Stimulated activated CD4-positive, alpha-beta T cell treated with anti-CD3 and anti-CD28 coated beads, Interleukin-15, amount 100 ng/mL, for 48 hours (primary cell): ENCODE measurements at places on chromosomes 7 and 10.

DNA sequence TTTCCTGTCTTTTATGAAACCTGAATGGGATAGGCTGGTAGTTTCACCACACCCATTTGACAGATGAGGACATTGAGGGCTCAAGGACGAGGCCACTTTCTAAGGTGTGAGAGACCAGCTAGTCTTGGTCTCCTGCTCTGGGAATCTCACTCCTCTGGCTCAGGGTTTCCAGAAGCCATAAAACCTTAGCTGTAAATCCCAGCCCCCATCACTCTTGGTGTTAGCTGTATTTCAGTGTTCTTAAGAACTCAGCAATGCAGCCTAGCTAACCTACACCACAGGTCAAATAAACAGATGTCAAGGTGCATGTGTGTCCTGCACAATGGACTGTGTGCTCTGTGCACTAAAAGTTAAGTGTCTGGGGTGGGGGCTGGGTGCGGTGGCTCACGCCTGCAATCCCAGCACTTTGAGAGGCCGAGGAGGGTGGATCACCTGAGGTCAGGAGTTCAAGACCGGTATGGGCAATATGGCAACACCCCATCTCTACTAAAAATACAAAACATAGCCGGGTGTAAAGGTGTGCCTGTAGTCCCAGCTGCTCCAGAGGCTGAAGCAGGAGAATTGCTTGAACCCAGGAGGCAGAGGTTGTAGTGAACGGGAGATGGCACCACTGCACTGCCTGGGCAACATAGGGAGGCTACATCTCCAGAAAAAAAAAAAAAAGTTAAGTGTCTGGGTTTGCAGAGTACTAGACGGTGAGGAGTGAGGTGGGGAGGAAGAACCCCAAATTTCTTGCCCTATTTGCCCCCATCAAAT, 567 bp upstream of the EPO start:
- DNase-seq = no peak

DNA sequence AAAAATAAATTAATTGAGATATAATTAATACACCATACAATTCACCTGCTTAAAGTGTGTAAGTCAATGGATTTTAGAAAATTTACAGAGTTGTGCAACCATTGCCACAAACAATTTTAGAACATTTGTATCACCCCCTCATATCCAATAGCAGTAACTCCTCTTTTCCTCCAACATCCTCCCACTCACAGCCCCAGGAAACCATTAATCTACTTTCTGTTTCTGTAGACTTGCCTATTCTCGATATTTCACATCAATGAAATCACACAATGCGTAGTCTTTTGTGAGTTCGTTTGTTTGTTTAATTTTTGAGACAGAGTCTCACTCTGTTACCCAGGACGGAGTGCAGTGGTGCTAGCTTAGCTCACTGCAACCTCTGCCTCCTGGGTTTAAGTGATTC, 13.7 kb upstream of the HERC4 start:
- DNase-seq = no peak

- no peak for DNase-seq
Observed at GRCh38 chr7:3960050-3960763, 659.2 kb downstream of the SDK1 start.

DNA sequence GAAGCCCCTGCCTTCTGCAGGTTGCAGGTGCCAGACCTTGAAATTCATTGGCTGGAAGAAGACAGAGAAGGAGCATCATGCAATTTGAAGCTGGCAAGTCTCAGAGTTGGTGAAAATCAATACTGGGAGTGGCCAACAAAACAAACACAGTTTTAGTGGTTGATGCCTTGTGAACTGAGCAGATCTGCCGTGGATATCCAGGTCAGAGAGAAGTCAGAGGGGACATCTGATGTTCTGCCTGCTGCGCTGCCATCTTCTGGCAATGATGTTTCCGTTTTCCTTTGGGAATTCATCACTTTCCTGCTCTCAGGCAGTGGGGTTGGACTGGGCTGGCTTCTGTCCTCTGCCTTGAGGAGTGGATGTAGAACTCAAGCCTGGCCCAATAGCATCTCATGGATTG, 132.0 kb downstream of the RPS24 start:
- DNase-seq = no peak

GRCh38 chr7:42269161-42269560, 32.2 kb upstream of the GLI3 start:
- no peak for DNase-seq

- DNase-seq = no peak
Observed at GRCh38 chr7:155380976-155381851, 76.7 kb upstream of the EN2 start.

DNA sequence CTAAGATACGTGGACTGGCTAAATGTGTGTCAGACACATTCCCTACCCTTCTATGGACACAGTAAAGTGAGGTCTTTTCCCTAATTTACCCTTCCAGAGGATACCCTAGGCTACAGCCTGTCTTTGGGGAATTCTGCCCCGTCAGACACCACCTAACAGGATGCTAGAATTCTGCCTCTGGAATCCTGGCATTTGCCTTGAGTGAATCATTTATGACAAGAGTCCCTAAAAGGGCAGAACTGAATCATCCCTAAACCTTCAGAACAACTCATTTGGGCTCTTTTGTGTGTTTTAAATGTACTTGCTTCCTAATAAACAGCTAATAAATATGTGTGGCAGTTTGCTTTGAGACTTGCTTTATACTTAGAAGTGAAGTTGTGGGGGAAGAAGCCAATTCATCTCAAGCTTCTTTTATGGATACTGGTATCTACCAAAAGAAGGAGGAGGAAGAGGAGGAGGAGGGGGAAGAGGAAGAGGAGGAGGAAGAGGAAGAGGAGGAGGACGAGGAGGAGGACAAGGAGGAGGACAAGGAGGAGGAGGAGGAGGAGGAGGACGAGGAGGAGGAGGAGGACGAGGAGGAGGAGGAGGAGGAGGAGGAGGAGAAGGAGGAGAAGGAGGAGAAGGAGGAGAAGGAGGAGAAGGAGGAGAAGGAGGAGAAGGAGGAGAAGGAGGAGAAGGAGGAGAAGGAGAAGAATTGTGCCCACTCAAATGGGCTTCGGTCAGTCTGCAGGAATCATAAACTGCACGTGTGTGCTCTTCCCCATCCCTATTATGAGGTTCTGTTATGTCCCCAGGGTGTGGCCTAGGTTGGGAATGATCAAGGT, 27.1 kb downstream of the PARP12 start:
- DNase-seq = no peak

DNA sequence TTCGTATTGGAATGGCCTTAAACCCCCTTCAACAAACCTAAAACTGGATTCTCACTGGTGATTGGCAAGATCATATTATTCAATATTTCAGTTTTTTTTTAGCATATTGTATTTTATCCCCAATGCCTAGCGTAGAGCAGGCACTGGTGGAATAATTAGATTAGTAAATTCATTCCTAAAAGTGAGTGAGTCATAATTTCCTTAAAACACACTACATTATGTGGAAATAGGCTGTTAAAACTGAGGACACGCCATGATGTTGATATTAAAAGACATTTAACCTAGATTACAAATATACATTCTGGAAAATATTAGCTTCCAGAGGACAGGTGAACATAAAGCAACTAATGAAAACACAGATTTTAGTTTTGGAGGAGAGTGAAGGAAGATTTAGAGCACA, 463.9 kb downstream of the PARD3 start:
- DNase-seq = no peak

DNA sequence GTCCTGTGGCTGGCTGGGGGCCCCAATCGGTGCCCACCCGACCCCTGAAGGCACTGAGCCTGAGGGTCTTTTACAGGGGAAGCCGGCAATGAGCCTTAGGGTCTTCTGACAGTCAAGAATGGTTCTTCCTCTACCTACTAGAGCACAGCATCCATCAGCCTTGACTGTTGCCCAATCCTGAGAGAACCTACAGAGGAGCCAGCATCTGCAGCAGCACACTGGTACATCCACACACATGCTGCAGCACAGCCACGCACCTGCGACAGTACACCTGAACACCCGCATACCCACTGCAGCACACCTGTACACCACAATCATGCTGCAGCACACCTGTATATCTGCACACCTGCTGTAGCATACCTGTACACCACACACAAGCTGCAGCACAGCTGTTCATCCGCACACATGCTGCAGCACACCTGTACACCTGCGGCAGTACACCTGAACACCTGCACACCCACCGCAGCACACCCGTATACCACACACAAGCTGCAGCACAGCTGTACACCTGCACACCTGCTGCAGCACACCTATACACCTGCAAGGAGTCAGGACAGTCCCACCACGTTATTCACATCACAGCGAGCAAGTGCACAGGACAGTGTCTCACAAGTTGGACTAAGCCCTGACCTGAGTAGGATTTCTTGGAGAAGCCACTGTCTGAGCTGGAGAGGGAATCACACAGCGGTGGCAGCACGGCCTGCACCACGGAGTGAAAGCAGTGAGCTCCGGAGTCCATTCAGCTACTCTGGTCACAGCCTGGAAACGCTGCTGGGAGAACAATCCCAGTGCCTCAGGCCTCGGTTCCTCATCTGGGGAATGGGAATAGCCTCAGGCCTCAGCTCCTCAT, 56.4 kb downstream of the VIPR2 start:
- no peak for DNase-seq

GRCh38 chr7:76179686-76180085, 22.0 kb upstream of the SRRM3 start:
- no peak for DNase-seq

GRCh38 chr7:137360087-137360679, 16.6 kb upstream of the PTN start:
- no peak for DNase-seq

- DNase-seq = no peak
Observed at GRCh38 chr7:50339990-50340500, 35.5 kb downstream of the IKZF1 start.

GRCh38 chr7:116571037-116571436, 46.2 kb downstream of the CAV1 start:
- DNase-seq = no peak

DNA sequence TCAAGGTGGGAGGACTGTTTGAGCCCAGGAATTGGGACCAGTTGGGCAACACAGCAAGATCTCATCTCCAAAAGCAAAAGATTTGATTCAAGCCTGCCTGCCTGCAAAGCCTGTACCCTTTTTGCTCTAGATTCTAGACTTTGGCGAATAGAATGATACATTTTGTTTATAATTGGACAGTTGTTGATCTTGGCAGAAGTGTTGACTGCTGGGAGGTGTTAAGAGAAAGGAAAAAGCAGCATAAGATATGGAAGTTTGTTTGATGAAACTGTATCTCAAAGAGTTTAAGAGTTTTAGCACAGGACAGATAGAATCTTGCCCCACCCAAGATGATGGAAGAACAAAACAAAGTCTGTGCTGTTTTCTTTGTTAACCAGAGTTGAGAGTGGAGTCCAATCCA, 224.1 kb downstream of the AUTS2 start:
- DNase-seq = no peak

DNA sequence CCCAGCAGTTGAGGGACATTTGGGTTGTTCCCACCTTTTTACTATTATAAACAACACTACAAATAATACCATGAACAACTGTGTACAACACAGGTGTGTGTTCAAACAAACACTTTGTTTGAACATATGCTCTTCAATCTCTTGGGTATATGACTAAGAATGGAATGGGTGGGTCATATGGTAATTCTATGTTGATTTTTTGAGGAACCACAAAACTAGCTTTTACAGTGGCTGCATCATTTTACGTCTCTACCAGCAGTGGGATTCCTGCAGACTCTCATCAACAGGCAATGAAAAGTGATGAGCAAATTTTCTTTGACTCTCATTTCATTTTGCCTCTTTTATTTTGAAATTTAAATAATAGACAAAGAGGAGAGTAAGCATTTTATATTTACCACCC, 116.9 kb upstream of the KLF14 start:
- no peak for DNase-seq

DNA sequence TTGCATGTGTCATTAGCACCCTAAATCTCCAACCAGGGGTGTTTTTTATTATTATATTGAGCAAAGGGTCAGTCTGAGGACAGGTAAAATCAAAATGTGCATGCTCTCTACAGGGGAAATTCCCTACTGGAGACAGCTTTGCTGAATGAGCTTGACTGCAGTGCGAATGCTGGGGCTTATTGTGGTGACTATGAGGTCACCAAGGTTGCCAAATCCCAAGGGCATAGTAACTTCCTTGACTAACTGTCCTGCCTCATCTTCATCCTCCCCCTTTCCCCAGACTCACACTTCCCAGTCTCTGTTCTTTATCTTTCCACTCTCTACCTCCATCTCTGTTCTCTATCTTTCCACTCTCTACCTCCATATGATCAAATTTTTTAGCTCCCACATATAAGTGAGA, 22.9 kb upstream of the AOC1 start:
- DNase-seq = no peak

DNA sequence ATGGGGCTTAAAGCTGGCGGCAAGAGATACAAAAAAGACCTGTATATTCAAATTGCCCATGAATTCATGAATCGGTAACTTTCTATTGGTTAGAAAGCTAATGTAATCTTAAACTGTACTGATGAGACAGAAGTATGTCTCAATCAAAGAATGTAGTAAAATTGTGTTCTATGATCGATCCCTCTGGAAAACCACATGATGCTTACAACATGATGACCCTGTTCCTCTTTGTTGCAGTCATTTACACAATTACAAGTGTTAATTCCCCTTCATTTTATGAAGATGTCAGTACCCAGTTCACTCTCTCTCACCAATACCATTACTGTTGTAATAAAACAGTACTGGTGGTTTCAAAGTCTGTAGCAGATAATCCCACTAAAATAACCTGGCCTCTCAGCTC, 10.1 kb downstream of the KIF5B start:
- no peak for DNase-seq

DNA sequence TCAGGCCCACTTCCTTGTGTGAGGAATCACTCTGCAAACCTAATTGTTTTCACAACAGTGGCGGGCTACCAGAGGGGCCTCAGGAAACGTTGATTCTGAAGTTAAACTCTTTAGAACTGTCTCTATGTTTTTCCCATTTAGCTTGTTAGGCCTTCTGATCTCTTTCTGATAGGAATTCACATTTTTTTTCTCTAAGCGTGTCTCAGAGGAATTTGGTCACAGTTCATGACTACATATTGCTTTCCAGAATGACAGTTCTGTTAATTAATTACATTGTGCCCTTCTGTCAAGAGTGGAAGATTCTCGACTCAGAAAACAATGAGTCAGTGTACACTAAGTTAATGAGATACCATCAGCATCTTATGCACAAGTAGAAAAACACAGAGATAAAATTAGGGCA, 469.2 kb upstream of the C7orf33 start:
- no peak for DNase-seq

DNA sequence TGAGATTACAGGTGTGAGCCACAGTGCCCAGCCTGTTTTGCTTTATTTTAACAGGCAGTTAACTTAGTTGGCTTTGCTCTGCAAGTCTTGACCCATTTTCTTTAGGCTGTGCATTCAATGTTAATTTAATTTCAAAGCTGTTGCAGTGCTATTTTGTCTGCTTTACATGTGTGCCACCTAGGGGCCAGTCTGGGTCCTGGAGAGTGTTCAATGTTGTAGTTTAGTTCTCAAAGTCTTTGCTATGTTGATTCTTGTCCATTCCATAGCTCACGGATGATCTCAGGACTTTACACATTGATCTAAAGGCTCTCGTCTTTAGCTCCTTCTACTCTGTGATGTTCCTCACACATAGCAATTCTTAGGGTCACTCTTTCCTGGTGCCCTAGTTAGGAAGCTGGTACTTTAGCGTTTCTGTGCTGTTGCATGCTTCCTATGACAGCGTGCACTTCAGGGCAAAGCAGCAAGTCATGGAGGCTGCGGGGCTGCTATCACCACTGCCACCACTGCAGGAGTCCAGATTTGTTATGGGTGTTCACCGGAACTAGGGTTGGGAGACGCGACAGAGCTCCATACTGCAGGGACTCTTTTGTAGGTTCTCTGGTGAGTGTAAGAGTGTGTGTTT, 16.4 kb upstream of the ABCA13 start:
- peak; percentile 9 for DNase-seq

- DNase-seq = no peak
Observed at GRCh38 chr7:108486291-108486966, 30.2 kb upstream of the NRCAM start.
